SIG-M5 (cell line): ENCODE measurements at places on chromosomes 4 and X.
A peak's percentile ranks its signal among the peaks of the same experiment; 100 is the strongest.

GRCh38 chr4:127370604-127371003, 262.2 kb upstream of the INTU start:
- DNase-seq: no peak

- no peak for DNase-seq
These were observed 144.7 kb downstream of the NAA11 start for GRCh38 chr4:79181190-79181589.

GRCh38 chrX:13570261-13570605, 832 bp downstream of the EGFL6 start:
- DNase-seq: no peak

- no peak for DNase-seq
These were observed 76.2 kb downstream of the STARD8 start for GRCh38 chrX:68723491-68724155.

DNA sequence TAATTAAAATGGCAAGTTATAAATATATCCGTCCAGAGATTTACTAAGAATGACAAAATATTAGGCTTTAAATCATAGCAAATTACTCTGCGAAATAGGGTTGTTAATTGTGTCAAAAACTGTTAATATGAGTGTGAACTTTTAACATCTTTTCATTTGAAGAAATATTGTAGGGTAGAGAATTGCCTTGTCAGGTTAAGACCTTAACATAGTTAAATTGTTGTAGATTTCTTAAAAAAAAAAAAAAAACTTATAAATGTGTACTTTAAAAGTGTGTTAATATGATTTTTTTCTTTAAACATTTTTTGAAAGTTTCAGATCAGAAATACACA, 107.7 kb upstream of the TLR2 start:
- DNase-seq: no peak

GRCh38 chrX:70446380-70447350, 2.0 kb downstream of the DLG3 start:
- DNase-seq: no peak

GRCh38 chr4:102402223-102402622, 56.9 kb upstream of the SLC39A8 start:
- DNase-seq: no peak

GRCh38 chrX:109536439-109537323, at the start of gene NXT2:
Gene NXT2 (plus strand): TSS chrX:109536844. CDS start chrX:109537007, 163 bp downstream.
- DNase-seq: peak; percentile 20

GRCh38 chrX:16839852-16840460, 30.2 kb downstream of the RBBP7 start:
- no peak for DNase-seq

- no peak for DNase-seq
These were observed 3.1 kb downstream of the KDM6A start for GRCh38 chrX:44876086-44876485.

DNA sequence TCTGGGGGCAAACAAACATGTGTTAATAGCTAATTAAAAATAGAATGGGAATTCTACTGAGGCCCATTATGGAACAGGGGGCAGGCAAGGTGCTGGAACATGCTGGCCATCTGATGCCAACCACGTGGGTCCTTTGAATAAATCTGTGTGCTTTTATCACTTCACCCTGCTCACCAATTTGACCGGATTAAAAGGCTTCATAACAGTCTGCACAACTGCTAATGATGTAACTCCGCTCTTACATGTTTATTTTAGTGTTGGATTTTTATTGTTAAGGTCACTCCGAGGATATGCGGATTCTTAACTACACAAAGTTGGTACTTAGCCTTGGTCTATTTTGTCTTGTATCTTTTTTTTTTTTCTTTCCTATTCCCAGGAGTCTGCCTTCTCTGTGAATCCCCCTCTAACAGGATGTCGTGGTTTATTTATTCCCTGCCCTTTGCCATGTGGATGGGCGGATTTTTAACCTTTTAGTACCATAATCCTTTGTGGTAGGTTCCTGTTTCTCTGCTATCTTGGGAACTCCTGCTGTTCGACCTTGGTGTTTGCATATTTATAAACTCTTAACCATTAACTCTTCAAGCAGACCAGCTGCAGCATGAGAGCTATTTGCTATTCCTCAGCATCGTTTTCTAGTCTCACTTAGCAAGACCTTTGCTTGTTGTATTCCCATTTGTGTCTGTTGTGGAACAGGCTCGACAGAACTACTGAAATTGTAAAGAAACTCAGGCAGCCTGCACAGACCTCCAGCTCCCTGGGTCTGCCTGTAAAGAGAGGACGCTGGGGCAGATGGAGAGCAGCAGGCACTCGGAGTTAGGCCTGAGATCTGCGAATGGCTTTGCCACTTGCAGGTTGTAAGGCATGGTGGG, 38.0 kb downstream of the TRIM2 start:
- no peak for DNase-seq

DNA sequence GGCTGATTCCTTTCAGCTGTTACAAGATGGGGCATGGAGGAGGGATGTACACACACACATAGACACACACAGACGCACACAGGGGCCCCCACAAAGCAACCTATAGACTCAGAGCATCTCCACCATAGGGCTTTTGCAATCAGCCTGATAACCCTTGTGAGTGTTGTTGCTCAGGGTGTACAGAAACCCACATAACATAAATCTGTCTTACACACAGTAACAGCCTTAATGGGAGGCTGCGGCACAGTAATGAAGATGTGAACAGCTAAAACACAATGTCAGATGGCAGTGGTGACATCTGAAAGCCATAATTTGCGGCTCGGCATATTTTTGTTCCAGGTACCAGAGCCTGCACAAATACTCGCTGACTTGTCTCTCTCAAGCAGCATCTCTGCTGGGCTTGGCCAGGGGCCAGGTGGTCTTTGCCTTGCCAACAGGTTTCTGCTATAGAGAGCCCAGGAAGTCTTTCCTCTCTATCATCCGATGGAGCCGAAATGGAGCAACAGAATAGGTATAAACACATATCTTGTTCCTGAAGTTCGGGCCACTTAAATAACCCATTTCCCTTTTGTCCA, 357.2 kb upstream of the GATB start:
- DNase-seq: no peak

DNA sequence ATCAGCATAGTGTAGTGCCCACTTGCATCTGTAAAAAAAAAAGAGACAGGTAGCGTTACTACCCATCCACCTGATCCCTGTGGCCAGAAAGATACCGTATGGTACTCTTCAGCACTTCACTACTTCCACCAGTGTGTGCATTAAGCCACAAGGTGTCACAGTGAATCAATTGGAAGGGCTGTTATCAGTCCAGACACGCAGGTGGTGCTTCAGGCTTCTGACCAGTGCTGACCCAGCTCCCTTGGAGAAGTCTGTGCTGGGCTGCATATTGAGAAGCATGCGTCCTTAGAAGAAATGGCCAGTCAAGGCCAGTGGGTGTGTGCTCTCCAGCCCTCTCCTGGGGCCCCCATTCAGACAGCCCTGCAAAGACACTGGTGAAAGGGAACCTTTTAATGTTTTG, 10.6 kb downstream of the LDB2 start:
- no peak for DNase-seq

DNA sequence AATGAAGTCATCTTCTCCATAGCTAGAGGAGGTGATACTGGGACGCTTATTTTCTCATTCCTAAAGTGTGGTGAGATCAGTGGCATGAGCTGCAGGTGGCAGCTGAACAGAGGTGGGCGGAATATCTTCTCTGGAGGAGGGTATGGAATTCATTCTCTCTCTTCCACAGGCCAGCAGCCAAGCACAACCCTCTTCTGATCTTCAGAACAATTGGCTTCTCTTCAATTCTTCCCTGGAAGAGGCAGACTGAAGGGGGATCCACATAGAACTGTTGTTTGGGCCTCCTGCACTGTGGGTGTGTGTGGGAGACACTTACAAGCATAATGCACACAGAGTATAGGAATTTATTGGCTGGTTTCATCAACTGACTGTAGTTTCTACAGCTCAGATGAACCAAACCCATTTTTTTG, 180.4 kb upstream of the RASGEF1B start:
- DNase-seq: no peak

GRCh38 chr4:134215620-134216344, 14.2 kb upstream of the PABPC4L start:
- DNase-seq: no peak

GRCh38 chr4:157754410-157754809, 418.4 kb downstream of the GASK1B start:
- no peak for DNase-seq

DNA sequence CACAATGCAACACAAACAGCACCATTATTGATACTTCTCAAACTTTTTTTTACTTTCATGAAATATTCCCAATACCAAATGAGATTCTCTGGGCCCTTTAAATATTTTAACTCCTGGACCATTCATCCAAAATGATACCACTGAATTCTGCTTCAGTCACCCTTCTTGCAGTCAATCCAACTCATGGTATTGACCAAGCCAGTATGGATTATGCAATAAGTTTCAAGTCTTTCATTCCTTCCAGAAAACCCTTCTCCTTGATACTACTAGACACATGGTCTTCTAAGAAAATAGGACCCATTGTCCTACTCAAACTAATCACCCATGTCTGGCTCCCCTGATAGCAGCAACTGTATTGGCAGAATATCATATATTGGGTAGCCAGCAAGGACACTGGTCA, 23.0 kb downstream of the ZNF721 start:
- DNase-seq: no peak

GRCh38 chr4:138561276-138561880, 319.2 kb upstream of the SLC7A11 start:
- DNase-seq: no peak

- DNase-seq: no peak
These were observed at the start of gene MAGEA11 for GRCh38 chrX:149711545-149712236. Gene MAGEA11 (plus strand): TSS chrX:149712060. CDS start chrX:149713160, 1,100 bp downstream.

DNA sequence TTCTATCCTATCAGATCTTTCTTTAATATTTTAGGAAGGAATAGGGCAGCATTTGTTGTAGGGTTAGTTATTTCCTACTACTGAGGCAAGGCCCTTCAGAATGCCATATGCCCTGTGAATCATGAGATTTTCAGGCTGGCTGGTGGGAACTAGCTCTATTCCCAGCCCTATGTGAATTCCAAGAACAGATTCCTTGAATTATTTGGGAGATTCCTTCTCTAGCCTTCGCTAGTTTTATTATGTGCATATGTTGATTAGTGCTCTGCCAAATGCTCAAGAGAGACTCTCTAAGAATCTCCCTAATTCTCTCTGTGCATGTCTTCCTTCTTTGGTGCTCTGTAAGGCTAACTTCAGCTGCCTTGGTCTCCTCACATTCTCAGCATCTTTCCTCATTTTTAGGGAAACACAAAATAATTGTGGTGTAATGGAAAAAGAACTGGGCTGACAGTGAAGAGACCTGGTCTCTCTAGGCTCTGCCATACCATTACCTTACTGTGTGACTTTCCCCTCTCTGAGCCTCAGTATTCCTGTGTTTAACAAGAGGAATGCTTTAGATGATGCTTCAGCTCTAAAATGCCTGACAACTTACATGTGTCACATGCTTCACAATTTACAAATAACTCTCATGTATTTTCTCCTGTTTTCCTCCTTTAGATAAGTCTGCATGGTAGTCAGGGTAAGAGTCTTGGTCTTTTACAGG, 79.7 kb downstream of the VMA21 start:
- DNase-seq: no peak

DNA sequence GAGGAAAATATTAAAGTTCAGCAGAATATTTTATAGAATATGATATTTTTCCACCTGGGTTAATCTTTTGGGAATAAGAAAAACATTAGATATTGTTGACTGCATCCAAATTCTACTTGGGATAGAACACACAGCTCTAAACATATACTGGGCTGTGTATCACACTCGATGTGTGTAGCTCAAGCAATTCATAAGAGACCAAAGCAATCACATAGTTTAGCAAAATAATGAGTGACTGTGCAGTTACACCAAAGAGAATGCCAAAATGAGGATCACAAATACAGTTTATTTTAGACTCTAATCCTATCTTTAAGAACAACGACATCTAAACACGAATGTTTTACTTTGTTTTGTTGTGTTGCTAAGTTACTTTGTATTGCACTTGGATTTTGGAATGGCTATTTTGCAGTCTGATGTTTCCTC, 101.2 kb downstream of the CBR4 start:
- DNase-seq: no peak

DNA sequence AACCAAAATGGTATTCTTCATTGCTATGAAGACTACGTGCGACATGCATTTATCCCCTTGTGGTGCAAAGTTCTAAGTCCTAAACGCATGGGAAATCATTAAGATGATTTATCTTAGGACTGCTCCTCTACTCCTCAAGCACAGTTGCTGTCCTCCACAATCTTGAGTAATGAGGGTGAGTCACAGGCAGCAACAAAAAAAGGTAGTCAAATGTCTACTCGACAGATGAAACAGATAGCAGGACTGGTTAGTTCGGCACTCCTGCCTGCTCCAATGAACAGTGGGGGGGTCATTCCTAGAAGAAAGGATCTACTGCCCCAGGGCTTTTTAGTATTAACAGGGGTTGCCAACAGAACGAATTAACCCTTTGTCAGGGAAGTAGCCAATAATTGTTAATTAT, 233.7 kb upstream of the FGF13 start:
- DNase-seq: no peak

GRCh38 chrX:149829751-149830191, 48.0 kb downstream of the MAGEA9 start:
- no peak for DNase-seq

GRCh38 chrX:1794586-1794985, 179.7 kb downstream of the ASMT start:
- DNase-seq: no peak

GRCh38 chrX:1486749-1487361, 34.1 kb upstream of the ASMTL start:
- no peak for DNase-seq

DNA sequence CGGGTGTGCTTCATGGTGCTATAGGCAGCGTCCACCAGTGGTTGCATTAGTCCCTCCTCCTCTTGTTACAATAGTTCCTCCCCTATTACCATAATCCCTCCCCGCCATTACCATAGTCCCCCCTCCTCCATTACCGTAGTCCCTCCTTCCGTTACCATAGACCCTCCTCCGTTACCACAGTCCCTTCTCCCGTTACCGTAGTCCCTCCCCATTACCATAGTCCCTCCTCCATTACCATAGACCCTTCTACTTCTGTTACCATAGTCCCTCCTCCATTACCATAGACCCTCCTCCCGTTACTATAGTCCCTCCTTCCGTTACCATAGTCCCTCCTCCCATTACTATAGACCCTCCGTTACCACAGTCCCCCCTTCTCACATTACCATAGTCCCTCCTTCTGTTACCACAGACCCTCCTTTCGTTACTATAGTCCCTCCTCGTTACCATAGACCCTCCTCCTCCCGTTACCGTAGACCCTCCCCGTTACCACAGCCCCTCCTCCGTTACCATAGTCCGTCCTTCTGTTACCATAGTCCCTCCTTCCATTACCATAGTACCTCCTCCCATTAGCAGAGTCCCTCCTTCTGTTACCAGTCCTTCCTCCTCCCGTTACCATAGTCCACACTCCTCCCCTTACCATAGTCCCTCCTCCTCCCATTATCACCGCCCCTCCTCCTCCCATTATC, 129.6 kb downstream of the DHRSX start:
- no peak for DNase-seq

GRCh38 chr4:70713453-70714078, 8.2 kb upstream of the RUFY3 start:
- DNase-seq: peak; percentile 14

- DNase-seq: no peak
These were observed 79.5 kb upstream of the FAM9C start for GRCh38 chrX:13123857-13124345.
